Activated naive CD4-positive, alpha-beta T cell (primary cell): ENCODE measurements at places on chromosomes 2 and 18.

GRCh38 chr2:223759569-223760430 lies 77.6 kb downstream of the AP1S3 start:
- no peak for DNase-seq

- no peak for DNase-seq
These were observed 1.4 kb upstream of the NCOA1 start for GRCh38 chr2:24489465-24490180.

GRCh38 chr2:10385933-10386773 lies 62.0 kb downstream of the ODC1 start:
- DNase-seq: no peak

DNA sequence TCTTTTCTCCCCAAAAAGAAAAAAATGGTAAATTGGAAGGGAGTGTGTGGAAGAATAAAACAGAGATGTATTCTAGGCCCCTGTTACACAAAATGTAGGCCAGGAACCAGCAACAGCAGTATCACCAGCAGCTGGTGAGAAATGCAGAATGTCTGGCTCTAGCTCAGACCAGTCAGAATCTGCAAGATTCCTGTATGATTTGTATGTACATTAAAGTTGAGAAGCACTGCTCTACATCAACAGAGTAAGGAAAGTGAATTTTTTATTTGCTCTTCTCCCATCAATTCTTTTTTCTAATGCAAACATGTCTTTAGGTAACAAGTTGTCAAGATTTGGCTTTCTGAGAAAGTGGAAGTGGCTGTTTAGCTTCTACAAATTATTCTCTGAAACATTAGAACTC lies 235.4 kb upstream of the FANCL start:
- no peak for DNase-seq

GRCh38 chr2:231611273-231612108 lies 18.8 kb downstream of the TEX44 start:
- no peak for DNase-seq

DNA sequence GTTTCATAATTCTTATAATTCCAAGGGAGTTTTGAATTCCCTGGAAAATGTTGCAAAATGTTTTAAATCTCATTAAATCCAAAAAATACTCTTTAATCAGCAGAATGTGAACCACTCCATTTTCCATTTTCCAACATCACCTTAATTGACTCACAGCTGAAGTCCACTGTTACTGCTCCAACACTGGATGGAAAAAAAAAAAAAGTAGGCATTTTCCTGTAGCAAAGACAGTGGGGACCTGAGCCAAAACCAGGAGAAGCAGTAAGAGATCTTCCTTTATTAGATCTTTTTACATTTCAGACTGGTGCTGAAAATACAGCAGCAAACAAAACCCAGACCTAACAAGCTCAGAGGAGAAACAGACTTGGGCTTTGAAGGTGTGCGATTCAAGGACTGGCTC lies 62.4 kb upstream of the SPATS2L start:
- DNase-seq: no peak

- DNase-seq: no peak
These were observed 57.9 kb upstream of the ARHGAP15 start for GRCh38 chr2:143071185-143071876.

- no peak for DNase-seq
These were observed 43.6 kb downstream of the SANBR start for GRCh38 chr2:61109291-61109690.

DNA sequence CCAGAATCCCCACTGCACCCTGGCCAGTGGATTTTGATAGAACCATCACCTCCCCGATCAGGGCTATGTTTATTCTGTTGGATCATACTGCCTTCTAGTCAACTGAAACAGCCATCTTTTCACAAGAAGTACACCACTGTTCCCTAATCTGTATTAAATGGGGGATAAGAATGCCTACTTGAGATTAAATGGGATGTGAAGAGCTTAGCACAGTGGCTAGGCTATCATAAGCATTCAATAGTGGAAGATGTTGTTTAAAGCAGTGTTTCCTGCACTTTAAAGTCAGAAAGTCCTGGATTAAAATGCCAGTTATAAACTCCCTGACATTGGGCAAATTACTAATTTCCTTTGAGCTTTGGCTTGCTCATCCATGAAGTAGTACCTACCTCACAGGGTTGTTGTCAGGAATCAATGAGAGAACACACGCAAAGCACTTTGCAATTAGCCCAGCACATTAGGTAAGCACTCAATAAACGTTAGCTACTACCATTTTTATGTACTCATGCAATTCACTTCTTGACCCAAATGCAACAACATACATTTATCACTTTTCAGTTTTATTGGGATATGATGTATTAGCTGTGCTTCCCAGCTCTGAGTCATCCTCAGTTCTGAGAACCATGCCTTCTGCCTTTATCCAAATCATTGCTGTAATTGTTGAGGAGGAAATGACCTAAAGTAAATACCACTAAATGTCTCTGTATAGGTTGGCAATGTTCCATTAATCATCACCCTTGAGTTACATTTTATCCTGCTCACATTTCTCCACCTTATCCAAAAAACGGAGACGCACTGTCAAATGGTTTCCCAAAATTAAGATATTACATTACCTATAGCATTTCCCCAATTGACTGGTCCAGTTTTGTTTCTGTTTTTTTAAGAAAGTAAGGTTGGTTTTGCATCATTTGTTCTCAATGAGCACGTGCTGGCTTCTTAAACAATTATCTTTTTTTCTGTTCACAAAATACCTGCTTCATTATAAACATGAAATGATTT lies 2.1 kb downstream of the TMEM247 start:
- no peak for DNase-seq

DNA sequence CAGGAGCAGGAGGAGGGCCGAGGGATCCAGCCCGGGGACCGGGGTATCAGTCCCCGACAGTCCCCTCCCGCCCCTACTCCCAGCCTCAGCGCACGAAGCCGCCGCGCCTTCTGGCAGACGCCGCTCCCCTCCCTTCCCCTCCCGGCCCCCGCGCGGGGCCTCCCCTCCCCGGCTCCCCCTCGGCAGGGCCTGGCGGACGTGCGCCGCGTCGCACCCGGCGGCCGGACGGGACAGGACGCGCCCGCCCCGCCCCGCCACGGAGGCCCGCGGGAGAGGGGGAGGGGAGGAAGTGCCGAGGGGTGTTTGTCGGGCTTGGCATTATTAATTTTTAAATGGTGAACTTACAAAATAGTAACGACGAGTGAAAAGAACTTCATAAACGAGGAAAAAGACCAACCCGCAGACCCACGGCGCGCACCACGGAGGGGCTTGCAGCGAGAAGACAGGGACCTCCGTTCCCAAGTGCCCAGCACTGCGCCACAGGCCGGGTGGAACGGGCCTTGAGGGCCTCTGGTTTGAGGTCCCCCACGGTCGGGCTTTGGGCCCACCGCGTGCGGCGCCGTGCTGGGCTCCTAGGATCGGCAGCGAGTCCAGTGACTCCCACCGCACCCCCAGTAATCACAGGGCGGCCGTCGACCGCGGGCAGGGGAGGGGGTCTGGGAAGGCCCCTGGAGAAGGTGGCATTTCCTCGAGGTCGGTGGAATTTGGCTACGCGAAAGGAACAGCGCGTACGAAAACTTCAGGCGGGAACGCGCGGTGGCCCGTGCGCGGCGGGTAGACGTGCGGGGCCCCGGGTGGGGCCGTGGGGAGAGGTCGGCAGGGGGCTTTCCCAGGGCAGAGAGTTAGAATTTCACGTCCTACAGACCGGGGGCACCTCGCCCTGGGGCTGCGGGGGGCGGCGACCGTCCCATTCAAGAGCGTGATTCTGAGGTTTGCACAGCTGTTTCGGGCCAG lies 954 bp upstream of the CTDSP1 start:
- DNase-seq: peak; percentile 51

GRCh38 chr2:96236882-96237281 lies 28.3 kb upstream of the STARD7 start:
- no peak for DNase-seq

GRCh38 chr18:28267276-28267675 lies 90.3 kb upstream of the CDH2 start:
- no peak for DNase-seq

DNA sequence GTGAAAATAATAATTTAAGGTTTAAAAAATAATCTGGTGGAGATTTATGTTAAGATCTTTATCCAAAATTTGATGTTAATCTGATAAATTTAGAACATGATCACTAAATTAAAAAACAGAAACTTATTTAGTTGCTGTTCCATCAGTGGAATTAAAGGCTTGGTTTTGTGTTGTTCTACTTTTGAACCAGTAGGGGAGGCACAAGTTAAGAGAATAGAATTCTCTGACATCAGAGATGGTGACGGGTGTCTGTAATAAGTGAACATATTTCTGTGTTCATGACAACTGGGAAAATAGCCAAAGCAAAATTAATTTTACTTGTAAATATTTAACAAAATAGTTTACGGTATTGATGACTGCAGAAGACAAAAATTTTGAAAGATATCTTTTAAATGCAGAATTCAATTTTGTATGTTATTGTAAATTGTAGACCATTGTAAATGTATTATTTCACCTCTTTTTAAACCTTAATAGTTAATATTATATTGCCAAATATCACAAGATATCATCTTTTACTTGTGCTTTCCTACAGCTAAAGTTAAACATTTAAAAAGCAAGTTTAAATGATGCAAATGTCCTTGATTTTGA lies 106.0 kb downstream of the UBR3 start:
- DNase-seq: no peak

- DNase-seq: no peak
These were observed 34.5 kb downstream of the FARP2 start for GRCh38 chr2:241390301-241391206.

DNA sequence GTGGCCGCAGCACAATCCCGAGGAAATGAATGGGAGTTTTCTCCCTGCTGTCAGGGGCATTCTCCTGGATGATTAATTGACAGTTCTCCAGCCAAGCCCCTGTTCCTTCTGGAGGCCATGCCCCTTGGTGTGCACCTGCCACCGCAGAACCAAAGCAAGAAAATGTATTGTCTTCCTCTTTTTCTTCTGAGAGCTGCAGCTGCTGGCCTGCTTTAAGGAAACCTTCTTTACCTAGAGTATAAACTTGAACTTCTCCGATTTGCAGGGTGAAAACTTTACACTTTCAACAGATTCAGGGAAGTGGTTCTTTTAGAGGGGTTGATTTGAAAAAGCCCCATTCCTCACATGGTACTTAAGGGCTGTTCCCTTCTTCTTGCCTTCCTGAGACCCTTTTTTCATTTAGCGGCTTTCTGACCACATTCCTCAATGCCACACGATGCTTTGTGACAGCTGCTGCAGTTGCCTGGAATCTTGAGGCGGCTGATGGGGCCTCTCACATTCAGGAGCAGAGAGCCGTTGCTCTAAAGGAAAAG lies 402.8 kb downstream of the TXNL1 start:
- no peak for DNase-seq

DNA sequence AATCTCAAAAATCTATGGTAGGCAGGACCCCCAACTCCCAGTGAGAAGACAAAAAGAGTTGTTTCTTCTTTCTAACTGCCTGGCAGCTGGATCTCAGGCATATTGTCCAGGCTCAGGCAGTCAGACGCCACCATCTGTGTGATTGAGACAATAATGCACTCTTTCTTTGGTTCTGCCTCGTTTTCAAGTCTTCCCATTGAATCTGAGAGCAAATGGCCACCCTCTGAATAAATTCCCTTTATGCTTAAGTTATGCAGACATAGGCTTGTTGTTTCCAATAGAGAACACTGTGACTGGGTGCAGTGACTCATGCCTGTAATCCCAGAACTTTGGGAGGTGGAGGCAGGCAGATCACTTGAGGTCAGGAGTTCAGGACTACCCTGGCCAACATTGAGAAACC lies 15.3 kb upstream of the CD207 start:
- no peak for DNase-seq

DNA sequence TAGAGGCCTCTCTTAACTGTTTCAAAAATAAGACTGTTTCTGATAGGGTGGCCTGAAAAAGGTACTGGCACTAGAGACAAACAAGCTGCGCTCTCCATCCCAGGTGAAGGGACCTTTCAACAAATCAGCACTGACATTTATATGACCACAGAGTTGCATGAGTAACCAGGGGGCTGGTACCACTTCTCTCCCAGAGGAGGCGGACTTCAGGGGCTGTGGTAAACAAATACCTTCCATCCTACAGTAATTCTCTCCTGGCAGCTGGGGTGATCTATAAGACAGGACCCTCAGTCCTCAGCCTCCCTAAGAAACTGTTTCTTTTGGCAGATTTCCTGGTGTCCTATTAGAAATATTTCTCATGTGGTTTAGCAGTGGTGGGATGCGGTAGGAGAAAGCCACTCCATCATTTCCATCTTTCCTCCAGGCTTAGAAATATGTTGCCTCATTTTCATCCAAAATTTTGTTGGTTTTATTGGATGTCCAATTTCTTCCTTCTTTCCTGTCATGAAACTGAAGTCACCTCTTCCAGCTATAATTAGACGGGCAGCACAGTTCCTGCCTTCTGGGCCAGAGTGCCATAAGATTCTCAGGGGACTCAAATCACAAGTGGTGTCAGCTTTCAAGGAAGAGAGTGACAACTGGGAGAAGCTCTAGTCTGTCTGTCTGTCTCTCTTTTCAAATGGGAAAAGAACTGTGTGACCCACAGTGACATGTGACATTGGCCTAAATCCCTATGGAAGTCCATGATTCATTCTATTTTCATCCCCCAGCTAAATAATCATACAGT lies 96.4 kb downstream of the CYRIA start:
- DNase-seq: no peak

GRCh38 chr2:72955228-72956049 lies 38.1 kb downstream of the EMX1 start:
- no peak for DNase-seq

DNA sequence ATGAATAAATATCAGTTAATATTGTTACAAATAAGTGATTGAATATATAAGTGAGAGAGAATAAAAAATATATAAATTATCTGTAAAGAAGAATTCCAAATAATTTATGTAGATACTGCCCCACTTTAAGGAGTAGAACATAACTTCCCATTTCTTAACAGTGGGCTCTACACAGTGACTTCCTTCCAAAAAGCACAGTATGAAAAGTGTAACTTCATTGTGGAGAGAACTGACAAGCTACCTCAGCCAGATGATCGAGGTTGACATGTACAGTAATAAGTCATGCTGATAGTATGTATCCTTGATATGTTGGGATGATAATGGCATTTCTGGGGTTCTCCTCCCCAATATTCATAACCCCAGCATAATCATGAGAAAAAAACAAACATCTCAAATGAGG lies 191.9 kb upstream of the FN1 start:
- no peak for DNase-seq

GRCh38 chr2:129738799-129739198 lies 240.7 kb upstream of the RAB6C start:
- DNase-seq: no peak

DNA sequence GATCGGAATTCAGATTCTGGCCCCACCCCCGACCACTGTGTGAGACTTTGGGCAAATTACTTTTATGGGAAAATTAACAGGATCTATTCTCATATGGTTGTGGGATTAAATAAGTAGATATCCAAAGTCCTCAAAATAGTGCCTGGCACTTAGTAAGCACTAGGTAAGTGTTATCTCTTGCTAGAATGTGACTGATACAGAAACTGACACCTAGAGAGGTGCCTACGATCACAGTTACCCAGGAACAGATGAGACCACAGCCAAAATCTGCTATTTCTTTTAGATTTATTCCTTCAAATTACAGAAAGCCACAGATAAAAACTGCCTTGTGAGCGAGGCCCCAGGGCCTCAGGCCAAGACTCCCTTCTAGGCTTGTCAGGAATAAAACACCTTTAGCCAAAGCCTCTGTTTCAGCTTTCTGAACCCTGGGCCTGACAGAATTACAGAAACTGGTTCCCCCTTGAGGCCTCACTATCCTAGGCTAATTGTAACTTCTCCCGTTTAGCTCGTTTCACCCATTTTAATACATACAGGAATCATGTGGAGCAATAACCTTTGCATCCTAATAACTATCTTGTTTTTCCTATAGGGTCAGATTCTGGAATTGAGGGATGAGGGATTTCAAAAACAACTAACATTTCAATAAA lies 22.3 kb upstream of the CHMP1B start:
- DNase-seq: no peak

GRCh38 chr18:29271501-29271900 lies 1094.6 kb upstream of the CDH2 start:
- no peak for DNase-seq
